NCI-H1092 treated with DMSO at 0.1 percent for 48 hours (cell line): ENCODE measurements at places on chromosomes 4 and X.
A peak's percentile ranks its signal among the peaks of the same experiment; 100 is the strongest.

DNA sequence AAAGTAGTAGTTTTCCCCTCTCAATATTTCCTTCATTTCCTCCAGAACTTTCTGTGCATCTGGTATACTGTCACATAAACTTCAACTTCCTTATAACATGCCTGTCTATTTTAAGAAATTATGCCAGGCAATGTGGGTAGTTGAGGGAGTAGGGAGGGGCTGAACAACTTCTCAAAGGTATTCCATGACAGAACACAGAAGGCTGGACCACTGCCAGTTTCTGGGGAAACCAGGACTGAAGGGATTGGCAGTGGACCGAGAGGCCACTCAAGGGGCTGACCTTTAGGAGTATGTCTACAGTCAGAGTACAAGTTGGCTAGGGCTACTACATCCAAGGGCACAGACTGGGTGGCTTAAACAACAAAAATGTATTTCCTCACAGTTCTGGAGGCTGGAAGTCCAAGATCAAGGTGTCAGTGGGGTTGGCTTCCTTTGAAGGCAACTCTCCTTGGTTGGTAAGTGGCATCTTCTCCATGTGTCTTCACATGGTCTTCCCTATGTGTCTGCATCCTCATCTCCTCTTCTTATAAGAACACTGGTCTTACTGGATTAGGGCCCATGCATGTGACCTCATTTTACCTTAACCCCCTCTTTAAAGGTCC lies 6.9 kb downstream of the SH3RF1 start:
- no peak for DNase-seq

GRCh38 chrX:118259213-118259612 lies 86.7 kb upstream of the WDR44 start:
- DNase-seq, result no peak

- no peak for DNase-seq
These were observed 474.4 kb downstream of the RAPGEF2 start for GRCh38 chr4:159577241-159577640.

DNA sequence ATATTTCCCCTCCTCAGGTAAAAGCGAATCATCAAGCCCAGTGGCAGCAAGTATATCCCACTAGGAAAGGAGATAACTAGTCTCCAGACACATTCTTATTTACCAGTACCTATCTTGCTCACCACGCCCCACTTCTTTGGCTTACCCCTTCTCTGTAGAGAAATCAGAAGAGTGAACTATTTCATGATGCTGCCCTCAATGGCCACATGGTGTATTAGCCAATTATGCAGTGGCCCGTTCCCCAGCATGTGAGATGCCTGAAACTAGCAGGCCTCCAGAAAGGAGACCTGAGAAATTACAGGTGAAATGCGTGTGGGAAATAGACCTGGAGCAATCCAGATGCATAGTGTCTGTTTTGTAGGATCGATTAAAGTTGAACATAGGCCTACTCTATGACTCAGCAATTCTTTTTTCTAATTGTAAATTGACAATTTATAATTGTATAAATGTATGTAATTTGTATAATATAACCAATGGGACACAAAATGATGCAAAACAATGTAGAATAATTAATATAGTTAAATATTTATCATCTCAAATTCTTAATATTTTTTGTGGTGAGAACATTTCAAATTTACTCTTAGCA lies 87.3 kb downstream of the CXCL13 start:
- no peak for DNase-seq

- peak; percentile 94 for DNase-seq
These were observed 104.0 kb upstream of the MBNL3 start for GRCh38 chrX:132592880-132593279.

DNA sequence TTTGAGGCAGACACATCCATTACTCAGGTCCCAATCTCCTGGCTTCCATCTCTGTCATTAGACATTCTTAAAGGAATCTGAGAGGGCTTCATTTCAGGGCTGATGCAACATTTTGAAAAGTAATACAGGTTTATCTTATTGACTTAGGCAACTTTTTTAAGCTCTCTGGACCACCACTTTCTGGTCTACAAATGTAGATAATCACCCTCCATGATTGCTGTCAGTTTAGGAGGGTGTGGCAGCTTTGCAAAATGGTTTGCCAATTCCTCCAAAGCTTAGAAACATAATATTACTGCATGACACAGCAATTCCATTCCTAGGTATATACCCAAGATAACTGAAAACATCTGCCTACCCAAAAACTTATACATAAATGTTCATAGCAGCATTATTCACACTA lies 77.6 kb downstream of the ARHGAP6 start:
- DNase-seq, result no peak

DNA sequence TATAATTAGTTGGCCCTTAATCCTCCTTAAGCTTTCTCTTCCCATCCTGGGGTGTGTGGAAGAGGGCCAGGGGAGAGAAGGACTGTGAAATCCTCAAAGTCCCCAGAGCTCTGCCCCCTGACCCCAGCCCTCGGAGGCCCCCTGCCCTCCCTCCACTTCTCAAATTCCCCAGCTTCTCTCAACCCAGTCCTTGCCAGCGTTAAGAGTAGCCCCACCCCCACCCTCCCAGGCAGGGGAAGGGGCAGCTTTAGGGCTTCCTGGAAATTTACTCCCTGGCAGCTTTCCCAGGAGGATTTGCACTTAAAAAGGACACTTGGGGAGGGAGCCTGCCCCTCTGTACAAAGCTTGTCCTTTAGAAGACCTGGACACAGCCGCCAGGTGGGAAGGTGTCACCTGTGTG lies 11.8 kb upstream of the CD40LG start:
- DNase-seq, result no peak

DNA sequence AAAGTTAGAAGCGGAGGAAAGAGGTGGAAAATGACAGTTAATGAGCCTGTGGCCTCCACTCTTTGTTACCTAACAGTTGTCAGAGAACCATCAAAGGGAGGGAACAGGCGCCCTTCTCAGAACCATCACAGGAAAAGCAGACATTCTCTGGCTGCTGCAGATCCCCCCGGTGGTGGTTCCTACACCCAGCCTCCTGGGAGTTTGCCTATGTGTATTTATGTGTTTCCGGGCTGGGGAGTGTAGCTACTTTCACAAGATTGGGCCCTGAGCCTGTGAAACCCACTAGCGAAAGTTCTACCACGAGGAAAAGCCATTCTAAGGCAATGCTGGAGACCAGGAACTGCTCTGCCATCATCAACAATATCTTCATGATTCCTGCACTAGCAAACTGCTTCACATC lies 52.7 kb upstream of the BCOR start:
- no peak for DNase-seq

- DNase-seq, result no peak
These were observed 121.8 kb downstream of the PTTG2 start for GRCh38 chr4:38082021-38082420.

DNA sequence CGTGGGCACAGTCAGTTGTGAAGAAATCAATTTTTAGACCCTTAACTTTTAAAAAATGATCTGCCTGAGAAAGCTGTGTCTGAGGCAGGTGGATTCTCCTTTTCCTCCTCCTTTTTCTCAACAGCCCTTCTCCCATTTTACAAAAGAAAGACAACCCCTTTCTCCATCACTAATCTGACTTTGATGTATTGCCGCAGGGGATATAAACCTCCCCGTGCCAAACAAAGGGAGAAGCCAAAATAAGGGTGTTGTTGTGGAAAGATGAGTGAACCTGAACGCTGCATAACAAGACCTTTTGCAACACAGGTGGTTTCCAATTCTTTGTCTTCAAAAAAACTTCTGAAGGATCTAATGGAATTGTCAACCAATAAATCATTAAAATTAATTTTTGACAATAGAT lies 8.4 kb upstream of the FHL1 start:
- DNase-seq, result no peak

DNA sequence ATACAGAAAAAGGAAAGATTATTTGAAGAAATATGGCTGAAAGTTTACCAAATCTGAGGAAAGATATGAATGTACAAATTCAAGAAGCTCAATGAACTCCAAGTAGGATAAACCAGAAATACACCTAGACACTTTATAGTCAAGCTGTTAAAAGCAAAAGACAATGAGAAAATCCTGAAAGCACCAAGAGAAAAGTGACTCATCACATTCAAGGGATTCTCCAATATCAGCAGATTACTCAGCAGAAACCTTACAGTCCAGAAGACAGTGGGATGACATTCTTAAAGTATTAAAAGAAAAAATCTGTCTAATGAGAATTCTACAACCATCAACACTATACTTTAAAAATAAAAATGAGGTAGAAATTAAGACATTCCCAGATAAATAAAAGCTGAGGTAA lies 223.8 kb upstream of the ZCCHC13 start:
- DNase-seq, result no peak

- DNase-seq, result no peak
These were observed 63.8 kb downstream of the DLG3 start for GRCh38 chrX:70508296-70508911.

DNA sequence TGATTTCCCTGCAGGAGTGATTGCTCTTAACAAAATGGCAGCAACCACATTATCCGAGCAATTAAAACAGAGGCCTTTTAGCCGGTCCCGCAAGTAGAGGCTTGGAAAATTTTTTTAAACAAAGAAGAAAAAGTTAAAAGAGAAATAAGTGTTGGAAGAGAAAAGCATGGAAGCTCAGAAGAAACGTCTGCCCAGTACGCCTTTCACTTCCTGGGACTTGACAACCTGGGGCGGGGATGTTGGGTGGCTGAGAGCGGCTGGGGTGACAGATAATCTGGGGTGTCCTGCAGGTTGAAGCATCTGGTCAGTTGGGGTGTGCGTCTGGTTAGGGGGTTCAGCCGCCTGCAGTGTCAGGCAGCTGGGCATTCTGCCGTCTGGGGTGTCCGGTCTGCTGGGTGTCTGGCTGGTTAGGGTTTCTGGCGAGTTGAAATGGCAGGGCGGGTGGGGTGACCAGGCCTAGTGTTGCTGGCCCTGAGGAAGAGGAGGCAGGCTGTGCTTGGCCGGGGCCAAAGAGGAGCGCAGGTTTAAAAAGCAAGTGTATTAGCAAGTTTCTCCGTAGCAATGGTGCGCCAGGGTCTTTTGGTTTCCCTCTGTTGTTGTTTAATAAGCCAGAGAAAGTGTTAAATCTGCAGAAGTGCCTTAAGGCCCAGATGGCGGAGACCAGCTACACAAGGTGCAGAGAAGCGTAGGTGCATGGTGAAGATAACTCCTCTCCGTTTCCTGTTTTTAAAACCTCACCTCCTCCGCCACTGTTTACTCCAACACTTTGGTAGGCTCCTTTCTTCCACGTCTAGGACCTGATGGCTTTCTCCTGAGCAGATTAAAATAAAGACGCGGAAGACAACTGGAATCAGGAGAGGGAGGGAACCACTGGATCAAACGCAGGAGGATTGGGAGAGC lies 5.6 kb downstream of the HAND2 start:
- no peak for DNase-seq

DNA sequence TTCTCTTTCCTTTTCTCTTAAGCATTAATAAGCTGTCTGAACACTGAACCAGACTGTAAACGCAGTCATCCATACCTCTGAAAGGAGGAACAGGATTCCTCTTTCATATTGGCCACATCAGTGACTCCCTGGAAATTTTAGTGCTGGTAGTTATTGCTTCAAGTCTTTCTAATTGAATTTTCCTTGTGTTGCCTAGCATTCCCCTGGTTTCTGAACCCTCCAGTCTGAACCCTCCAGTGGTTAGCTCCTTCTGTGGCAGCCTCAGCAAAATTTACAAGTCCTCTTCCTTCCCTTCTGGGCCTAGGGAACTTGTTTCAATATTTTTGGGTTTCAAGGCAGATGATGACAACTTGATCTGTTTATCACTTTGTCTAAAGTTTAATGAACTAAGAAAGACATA lies 7.9 kb downstream of the SPARCL1 start:
- no peak for DNase-seq

DNA sequence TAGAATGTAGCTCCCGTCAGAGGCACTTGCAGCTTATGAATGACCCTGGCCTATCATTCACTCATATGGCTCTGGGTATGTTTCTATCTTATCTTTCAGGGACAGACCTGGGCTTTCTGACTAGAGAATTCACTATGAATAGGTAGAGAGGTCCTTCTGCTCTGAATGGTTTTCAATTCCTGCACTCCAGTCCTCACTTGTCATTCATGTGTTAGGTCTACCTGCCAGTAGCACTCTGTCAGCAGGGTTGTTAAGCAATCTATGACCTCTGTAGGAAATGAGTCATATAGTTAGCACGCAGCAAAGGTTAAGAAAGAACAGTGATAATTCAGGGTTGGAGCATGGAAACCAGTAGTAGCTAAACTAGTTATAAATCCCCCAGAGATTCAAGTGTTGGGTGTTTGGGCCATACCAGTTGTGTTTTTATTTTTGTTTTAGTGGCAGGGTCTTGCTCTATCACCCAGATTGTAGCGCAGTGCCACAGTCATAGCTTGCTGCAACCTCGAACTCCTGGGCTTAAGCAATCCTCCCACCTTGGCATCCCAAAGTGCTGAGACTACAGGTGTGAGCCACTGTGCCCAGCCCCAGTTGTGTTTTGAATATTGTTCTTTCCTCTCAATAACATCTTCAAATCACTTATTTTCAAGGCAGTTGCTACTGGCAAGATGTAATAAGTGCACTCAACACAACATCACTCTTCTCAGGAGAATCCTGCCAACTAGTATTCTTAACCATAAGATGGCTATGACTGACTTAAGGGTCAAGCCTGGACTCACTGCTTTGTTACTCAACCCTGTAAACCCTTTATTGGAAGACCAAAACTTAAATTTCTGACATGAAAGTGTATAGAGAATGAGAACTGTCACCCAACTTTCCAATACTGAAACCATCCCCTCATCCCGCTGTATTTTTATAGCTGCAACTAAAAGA lies 25.1 kb downstream of the ARL13A start:
- DNase-seq, result no peak

- DNase-seq, result no peak
These were observed 8.0 kb downstream of the IBSP start for GRCh38 chr4:87807402-87807801.

DNA sequence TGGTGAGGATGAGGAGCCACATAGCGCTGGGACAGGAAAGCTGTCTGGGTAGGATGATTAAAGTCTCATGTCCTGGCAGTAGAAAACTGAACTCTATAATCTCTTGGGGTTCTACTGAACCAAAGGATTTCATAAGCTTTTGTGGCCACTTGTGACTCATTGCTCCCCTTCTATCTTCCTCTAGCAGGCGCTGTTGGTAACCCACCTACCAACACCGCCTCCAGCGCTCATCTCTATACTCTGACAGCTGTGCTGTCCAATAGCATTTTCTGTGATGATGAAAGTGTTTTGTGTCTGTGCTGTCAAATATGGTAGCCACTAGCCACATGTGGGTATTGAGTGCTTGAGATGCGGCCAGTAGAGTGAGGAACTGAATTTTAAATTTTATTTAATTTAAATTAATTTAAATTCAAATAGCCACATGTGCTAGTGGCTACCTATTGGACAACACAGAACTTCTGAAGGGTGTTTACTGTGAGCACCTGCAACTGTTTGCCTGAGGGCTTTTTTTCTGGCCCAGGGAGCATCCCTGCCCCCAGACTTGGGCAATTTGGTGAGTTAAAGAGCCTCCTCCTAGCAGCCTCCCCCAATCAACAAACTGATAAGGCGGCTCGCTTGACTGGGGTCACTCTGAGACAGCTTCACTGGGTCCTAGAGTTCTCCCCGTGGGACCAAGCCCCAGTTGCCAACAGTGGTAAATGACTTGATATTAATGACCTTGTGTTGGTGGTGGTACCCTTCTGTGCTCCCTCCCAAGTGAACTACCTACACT lies 169.2 kb upstream of the ATP6AP2 start:
- DNase-seq, result no peak
